IPS-NIHi11 (cell line): ENCODE measurements at places on chromosomes 5 and 9.

DNA sequence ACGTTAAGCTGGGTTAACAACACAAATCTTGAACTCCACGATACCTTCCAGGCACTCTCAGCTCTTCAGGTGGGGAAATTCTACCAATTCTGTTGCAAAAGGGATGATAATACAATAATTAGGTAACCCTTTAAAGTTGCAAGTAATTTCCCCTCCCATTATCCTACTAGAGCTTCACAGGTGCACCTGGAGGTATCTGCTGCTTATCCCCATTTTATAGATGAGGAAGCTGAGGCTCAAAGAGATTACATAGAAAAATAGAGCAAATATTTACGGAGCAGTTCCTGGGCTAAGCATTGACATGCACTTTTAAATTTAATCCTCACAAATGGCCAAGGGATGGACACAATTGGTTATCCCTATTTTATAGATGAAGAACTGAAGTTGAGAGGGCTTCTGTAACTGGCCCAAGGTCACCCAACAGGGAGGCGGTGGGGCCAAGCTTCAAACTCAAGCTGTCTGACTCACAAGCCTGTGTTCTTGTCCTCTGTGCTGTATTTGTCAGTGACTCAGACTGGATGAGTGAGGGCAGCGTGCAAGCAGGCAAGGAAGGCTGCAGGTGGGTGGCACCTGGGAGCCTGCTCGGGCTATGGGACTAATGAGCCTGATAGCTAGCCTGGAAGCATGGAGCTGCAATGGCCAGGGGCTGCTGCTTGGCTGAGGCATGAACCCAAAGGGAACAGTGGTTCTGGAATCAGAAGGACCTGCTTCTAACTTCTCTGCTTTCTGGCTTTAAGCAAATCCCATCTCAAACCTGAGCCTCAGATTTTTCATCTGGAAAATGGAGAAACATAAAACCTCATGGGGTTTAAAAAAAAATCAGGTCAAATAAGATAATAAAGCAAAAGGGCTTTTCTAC, 105.5 kb downstream of the PDE6A start:
- DNase-seq, result no peak

GRCh38 chr5:181186986-181187499, 18.0 kb downstream of the TRIM7 start:
- no peak for DNase-seq

- peak; percentile 47 for DNase-seq
Observed at GRCh38 chr9:127133739-127134167, 11.3 kb upstream of the ANGPTL2 start.

DNA sequence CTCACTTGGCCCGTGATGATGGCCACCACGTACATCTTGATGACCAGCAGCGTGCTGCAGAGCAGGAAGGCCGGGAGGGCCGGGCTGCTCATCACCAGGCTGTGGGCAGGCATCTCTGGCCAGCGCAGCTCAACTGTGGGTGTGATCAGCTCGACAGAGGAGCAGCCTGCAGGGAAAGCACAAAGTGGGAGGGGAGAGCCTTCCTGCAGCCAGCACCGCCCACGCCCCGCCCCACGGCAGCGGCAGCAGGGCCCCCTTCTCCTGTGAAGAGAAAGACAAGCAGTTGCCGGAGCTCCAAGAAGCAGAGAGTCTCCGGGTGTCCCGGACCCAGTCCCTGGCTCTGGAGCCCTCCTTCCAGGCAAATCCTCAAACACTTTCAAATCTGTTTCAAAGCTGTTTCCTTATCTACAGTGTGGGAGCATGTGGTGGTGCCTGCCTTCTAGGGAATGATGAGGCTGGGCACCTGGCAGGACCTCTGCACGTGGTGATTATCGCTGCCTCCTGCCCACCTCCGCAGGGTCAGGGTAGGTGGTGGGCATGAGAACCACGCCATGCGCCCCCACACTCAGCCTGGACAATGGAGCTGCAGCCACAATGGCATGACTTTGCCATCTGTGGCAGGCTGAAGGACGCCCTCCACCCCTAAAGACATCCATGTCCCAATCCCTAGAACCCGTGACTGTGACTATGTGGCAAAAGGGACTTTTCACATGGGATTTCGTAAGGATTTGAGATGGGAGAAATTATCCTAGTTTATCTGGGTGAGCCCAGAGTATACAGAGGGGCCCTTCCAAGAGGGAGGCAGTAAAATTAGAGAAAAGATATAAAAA, at the start of gene PTGES:
TSS of gene PTGES (minus strand) at position 143 of the 830 bp plus-strand sequence. CDS start at position 113, 30 bp downstream.
- peak; percentile 88 for DNase-seq

DNA sequence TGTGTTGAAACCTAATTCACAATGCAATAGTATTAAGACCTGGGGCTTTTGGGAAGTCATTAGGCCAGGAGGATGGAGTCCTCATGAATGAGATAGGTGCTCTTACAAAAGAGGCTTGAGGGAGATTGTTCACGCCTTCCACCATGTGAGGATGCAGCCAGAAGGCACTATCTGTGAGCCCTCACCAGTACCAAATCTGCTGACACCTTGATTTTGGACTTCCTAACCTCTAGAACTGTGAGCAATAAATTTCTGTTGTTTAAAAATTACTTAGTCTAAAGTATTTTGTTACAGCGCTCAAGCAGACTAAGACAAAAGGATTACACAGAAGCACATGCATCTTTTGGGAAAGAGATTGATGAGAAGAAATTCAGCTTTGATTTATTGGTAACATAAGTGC, 232.9 kb upstream of the NR4A3 start:
- DNase-seq, result no peak

GRCh38 chr5:113510836-113511451, 2.5 kb upstream of the YTHDC2 start:
- no peak for DNase-seq

DNA sequence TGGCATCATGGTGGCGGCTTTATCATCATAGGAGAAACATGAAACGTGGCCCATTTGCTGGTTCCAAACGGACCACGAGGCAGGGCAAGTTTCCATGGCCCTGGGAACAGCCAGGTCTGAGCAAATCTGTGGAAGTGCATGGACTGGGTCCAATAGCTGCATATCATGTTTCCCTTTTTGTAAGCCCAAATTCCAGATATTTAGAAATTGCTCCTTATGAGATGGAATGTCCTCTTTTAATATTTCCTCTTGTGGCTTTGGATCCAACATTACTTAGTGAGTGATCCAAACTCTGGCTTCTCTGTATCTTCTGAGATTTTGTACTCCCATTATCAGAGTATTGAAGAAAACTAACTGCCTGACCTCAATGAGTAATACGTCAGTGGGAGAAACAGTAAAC, 79.8 kb upstream of the FBXL7 start:
- DNase-seq, result no peak

- no peak for DNase-seq
Observed at GRCh38 chr9:86096386-86096785, 3.0 kb downstream of the GOLM1 start.

GRCh38 chr5:81125959-81126358, 107.2 kb upstream of the CKMT2 start:
- DNase-seq, result no peak

GRCh38 chr9:121253821-121254501, 14.0 kb upstream of the GSN start:
- peak; percentile 32 for DNase-seq

DNA sequence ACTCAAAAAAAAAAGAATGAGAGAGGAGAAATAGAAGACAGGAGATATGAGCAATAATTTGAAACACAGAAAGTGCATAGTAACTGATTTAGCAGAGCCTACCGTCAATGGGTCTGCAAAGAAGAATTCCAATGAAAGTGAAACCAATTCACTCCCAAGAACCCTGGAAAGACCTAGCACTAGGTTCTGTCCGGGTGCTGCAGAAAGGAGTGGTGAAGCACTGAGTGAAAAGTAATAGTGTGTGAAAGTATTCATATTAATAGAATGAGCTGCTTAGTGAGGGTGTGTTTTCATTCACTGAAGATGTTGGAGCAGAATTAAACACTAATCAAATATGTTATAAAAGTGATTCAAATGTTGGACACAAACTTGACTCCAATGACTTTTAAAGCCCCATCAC, 51.3 kb upstream of the SLC30A5 start:
- DNase-seq, result no peak

DNA sequence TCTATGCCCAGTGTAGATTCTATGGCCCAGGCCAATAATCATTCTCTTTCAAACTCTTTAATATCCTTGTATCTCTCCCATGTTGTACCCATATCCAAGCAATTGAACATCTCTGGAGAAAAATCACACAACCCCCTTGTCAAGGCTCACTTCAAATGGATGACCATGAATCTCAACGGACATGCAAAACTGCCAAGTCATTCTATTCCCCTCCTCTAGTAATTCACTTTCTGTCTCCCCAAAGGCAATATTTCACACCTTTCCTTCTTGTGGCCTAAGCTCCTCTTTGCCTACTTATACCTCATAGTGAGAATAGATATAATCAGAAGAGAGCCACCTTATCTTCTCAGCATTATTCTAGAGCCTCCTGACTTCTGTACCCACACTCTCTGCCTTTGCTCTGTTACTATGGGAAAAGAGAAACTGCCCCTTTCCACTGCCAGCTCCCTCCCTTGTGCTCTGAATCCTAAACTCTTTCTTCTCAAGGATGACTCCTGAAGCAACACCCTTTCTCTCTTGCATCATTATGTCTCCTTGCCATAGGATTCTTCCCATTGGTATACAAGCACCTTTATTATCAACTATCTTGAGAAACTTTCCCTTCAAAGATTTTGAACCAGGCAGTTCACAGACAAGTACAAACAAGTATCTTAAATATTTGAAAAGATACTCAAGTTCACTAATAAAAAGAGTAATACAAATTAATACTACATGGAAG, 66.1 kb downstream of the RPS23 start:
- no peak for DNase-seq

GRCh38 chr5:157324237-157324636, 58.3 kb downstream of the CYFIP2 start:
- DNase-seq, result peak; percentile 46

- no peak for DNase-seq
Observed at GRCh38 chr9:130892477-130893304, 3.9 kb downstream of the QRFP start.

DNA sequence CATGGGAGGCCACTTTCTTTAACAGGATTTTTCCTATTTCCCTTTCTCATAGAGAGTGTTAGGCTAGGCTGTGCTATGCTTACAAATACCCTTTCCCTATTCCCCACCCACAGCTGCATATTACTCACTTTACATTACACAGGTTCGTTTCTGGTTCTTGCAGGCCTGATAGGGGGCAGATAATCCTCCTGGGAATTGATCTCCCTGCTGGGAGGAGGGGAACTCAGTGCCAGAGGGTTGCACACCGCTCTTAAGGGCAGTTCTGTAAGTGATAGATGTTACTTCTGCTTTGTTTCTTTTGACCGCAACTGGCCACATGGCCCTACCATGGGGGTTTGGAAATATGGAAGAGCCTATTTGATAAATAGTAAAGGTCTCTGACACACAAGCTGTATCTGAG, 54.0 kb upstream of the NTRK2 start:
- DNase-seq, result no peak

DNA sequence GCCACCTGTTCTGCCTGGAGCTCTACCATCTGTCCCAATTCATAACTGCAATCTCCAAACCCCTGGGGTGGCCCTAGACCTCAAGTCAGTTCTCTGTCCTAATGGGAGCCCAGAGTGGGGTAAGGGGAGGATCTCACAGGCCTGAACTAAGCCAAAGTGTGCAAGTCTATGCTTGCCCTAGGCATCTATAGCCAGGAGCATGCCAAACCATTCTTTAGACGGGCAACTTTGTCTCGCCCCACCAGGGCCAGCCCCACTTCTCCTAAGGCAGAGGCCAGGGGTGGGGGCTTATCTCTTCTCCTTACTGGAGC, 3.3 kb downstream of the ACSL6 start:
- no peak for DNase-seq

GRCh38 chr9:84668196-84669012, 1.1 kb upstream of the NTRK2 start:
- peak; percentile 92 for DNase-seq

DNA sequence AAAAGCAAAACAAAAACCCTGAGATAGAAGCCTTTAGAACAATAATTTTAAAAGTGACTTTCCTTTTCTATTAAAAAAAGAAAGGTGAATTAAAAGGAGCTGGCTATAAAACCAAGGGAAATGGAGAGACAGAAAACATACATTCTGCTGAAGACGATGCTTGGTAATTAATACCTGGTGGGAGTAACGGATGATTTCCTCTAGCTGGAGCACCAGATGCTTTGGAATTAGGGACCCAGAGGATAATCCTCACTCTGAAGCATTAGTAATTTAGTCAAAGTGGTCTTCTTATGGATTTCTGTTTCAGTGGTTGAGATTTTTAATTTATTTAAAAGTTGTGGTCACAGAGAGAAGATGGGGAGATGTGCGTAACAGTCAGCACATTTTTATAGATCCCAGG, 982.5 kb downstream of the TLE4 start:
- no peak for DNase-seq

GRCh38 chr5:177958696-177959095, 37.3 kb downstream of the PROP1 start:
- DNase-seq, result peak; percentile 73

- no peak for DNase-seq
Observed at GRCh38 chr5:123204251-123204650, 115.2 kb downstream of the PRDM6 start.

DNA sequence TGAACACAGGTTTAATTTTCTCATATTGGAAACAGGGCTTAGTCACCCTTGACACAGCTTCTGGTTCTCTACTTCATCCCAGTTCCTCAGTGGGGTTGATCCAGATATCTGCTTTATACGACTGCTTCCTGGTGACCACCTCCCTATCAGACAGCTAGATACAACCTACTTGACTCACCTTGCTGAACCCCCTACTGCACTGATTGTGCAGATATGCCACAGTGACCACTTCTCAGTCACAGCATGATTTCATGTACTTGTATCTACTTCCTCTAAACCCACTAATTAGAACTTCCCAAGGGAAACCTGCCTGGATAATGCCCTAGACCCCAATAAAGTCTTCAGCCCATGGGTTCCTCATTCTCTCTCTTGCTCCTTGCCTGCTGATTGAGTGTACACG, 18.4 kb upstream of the RFK start:
- DNase-seq, result no peak

GRCh38 chr5:165209101-165209727, 1703.8 kb downstream of the MAT2B start:
- DNase-seq, result peak; percentile 11

DNA sequence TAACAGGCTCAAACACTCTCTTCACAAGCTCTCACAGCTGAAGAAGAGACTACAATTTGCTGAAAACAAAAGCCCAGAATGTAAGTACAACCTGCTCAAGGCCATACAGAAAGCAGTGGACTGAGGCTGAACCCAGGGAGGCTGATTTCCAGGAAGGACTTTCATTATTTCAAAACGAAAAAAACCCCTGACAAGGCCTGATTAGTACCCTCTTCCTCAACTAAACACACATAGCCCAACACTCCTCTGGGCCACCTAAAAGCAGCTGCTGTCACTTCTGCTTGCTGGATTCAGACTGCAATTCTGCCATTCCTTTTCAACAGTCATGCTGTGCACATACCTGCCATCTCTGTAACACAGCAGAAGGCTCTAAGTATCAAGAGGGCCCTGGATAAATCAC, 18.2 kb downstream of the NRG2 start:
- DNase-seq, result no peak
